ENCODE measurements at places on chromosomes 6 and 20.

DNA sequence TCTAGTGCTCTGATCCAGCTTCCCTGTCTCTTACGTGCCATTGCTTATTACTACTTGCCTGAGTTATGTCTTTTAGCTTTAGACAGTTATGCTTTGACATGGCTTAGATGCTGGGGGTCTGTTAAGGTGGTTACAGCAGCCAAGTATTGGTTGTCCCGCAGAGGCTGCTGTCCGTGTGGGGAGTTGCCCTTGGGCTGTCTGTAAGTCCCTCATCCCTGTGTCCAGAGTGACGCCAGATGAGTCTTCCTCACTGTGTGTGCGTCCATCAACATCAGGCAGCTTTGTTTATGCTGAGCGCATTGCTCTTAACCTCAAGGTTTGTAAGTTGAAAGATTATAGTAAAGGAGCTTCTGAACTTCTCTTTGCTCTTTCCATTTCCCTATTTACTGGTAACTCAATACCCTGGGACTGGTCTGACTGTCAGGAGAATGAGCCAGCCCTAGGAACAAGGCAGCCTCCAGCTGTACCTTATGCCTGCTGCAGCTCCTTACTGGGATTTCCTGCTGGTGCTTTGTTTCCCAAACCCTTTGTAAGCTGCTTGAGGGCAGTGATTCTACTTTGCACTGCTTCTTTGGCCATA is 7.2 kb downstream of the FAM120B start:
- DNase-seq = no peak

GRCh38 chr6:40268614-40269013 is 318.6 kb downstream of the LRFN2 start:
- no peak for DNase-seq

DNA sequence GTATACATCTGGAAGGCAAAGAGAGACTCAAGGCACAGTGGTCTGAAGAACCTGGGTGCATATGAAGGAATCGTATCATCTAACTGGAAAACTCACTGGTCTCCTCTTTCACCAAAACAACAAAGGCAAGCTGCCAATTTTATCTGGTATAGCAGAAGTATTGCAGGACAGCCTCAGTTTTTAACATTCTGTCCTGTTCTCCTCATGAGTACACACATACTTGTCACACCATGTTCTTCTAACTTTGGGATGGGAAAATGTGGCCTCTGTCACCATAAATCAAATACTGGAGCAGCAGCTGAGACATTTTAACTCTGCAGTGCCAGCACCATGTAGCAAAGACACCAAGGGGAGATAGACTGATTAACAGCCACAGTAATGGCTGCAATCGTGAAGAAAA is 199.1 kb upstream of the CNR1 start:
- no peak for DNase-seq

GRCh38 chr20:51034988-51035656 is 12.2 kb upstream of the KCNG1 start:
- DNase-seq = no peak

All from activated CD4-positive, CD25-positive, alpha-beta regulatory T cell (primary cell).